ENCODE measurements at places on chromosomes 1 and 21.

DNA sequence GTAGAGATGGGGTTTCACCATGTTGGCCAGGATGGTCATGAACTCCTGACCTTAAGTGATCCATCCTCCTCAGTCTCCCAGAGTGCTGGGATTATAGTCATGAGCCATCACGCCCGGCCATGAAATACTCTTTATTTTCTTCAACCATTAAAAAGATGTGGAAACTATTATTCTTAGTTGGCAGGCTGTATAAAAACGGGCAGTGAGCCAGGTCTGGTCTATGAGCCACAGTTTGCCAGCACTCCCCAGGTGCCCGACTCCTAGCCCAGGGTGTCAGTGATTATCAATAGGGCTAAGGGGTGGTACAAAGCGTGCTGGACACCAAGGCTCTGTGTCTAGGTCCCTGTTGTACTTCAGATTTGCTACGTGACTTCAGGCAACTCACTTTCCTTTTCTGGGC lies 3.7 kb upstream of the TMEM61 start:
- no peak for DNase-seq

DNA sequence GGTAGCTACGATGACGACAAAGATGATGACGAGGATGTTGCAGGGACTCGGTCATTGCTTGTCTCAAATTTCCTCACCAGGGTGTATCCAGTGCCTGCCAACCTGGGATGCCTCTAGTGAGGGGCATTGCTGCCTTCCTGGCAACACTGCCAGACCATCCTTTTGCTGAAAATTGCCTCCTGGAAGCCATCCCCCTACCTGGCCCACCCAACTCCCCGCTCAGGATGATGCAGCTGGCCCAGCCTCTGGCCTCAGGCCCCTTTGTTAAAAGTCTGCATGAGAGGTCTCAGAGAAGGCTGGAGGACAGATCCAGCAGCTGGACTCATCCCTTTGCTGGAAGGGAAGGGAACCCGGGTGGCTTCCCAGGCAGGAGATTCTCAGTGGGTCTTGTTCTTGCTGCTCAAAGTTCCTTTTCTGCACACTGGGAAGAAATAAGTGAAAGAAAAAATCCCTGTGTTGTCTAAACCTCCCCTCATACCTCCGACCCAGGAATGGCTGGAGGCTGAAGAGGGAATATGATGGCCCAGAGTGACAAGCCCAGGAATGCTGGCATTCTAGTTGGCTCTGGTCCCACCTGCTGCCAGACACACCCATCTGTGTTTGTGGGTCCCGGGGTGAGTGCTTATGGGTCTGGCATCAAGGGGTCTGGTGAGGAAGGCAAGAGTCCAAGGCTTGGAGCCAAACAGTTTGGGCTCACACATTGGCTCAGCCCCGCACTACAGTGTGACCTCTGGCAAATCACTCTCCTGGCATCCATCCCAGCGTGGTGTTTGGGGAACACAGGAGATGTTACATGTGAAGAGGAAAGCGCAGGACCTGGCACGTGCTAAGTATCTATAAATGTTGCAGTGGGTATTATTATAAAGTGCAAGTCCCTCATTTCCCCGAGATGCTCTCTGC lies 6.7 kb upstream of the FNDC5 start:
- no peak for DNase-seq

DNA sequence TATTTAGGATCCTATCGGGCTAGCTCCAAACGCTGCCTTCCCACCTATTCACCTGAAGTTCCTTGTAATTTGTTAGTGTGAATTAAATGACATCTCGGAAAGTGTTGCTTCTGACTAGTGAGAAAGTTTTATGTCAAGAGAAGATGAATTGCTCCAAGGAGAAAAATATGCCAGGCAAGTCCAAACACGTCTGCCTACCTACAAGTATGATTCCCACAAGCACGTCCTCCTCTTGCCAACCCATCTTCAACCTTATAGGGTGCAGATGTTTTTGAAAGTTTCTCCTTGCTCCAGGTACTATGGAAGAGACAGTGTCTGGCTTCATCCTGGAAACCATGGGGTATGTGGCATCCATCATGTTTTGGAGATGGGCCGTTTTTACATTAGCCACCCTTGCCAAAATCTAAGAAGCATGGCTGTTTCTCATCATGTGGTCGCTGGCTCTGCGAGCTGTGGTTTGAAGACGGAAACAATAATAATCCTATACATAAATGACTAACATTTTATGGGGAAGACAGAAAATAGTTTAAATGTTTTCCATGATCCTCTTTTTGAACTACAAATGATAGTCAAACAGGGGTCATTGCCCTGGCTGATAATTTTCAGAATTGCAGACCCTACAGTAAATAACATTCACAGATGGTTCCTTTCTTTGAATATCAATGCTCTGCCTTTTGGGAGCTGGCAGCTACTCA lies 505.8 kb downstream of the SMYD3 start:
- no peak for DNase-seq

GRCh38 chr1:18878538-18879214 lies 19.2 kb upstream of the TAS1R2 start:
- no peak for DNase-seq

GRCh38 chr21:16162953-16163352 lies 433.2 kb downstream of the USP25 start:
- no peak for DNase-seq

DNA sequence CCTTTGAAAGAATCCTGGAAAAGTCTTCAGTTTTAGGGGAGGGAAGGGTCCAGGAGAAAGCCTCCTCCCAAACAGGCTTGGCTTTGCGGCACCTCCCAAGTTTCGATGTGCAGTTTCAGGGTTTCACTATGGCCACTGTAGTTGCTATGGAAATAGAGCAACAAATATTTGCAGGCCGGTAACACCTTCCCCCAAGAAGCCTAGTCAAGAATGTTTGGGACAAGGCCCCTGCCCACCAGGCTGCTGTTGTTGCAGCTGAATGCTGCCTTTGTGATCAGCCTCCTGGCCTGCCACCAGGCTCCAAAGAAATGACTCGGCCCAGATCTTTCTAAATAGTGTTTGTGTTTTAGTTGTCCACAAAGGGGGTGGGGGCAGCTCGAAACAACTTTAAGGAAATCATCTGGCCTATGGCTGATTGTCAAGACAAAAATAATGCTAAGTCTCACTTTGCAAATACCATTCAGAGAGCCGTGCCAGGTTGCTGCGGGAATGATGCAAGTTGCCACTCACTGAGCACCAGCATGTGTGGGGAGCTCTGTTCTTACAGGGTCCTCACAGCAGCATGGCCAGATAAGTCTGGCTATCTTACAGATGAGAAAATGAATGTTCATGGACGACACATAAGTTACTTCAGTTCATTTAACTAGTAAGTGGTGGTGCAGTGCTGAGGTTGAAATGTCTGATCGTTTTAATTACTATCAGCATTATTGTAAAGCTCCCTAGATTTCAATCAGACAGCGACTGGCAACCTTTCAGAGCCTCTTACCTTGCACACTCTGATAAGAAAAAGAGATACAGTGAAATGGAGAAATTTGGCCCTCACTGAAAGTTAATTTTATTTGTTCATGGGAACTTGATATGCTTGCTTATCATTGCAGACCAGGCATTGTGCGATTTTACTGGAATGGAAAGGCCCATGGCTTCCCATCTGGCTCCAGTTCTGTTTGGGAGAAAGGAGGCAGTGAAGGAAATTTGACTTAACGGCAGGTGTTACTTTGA lies 91.2 kb upstream of the JUN start:
- DNase-seq: no peak

DNA sequence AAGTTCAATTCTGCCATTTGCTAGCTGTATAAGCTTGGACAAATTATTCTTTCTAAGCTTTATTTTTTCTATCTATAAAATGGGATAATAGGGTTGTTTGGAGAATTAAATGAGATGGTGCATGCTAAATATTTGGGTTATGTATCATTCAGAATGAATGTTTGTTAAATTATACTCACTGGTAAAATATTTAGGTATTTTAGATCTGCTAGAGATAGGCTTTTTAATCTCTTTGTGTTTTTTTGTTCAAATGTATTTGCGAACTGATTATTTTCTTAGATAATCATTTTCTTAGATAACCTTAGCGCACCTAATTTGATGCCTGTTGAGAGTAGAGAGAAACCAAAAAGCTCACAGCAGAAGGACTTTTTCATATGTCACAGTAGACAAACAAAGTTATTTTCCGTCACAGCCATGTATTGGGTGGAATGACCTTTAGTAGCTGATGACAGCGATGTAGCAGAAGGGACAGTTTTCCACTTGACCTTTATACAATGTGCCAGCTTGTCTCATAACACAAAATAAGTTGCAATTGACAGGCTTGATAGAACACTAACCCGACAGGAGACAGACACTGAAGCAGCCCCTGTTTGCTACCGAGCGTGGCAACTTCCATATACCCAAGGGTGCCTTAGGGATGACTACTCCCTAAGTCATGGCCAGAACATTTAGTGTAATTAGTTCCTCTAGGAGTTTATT lies 93.0 kb downstream of the DISC1 start:
- DNase-seq: no peak

GRCh38 chr1:2460996-2461751 lies 14.9 kb upstream of the PLCH2 start:
- DNase-seq: no peak

DNA sequence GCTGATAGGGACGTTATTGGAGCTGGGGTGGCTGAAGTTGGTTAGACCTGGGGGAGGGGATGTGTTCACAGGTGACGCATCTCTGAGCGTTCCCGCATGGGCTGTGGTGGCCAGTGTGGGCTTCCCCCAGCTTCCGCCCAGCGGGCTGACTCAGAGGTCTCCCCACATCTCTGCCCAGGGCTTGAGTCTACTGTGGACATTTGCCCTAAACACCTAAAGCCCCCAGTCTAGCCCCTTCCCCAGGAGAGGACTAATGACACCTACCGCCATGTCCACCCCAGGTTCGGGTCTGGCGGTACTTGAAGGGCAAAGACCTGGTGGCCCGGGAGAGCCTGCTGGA lies 2.0 kb downstream of the AGRN start:
- no peak for DNase-seq

- no peak for DNase-seq
Measured at GRCh38 chr1:32892368-32893197, 6.3 kb downstream of the HPCA start.

Measured in NCI-H1436 treated with DMSO at 0.1 percent for 48 hours (cell line).